Cerebellar nuclear complex (tissue), 1 donor: ENCODE measurements at places on chromosomes 6 and 20.

DNA sequence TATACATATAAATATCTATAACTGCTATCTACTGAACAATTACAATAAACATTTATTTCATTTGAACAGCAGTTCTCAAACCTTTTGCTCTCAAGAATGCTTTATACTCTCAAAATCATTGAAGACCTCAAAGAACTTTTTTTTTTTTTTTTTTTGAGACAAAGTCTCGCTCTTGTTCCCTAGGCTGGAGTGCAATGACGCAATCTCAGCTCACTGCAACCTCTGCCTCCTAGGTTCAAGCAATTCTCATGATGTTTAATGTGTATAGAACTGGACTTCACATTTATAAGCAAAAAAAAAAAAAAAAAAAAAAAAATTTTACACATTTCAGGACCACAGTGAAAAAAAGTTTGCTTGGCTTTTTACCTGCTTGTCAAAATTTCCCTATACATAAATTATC is 11.7 kb downstream of the UBE2V1 start:
- no peak for DNase-seq

- DNase-seq: no peak
Measured at GRCh38 chr6:2209226-2209809, 36.1 kb downstream of the GMDS start.

DNA sequence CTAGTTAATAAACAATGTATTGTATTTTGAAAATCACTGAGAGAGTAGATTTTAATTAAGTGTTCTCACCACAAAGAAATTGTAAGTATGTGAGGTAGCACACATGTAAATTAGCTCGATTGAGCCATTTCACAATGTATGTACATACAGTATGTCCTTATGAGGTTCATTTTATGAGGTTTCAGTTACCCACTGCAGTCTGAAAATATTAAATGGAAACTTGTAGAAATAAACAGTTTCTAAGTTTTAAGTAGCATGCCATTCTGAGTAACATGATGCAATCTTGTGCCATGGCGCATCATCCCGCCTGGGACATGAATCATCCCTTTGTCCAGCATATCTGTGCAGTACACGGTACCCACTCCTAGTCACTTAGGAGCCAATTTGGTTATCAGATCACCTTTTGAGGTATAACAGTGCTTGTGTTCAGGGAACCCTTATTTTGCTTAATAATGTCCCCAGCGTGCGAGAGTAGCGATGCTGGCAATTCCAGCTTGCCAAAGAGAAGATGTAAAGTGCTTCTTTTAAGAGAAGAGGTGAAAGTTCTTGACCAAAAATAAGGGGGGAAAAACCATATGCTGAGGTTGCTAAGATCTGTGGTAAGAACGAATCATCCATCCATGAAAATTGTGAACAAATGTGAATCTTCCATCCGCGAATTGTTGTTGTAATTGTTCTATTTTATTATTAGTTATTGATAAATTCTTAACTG is 64.7 kb downstream of the KCNS1 start:
- no peak for DNase-seq

- DNase-seq: no peak
Measured at GRCh38 chr6:621931-622330, 35.0 kb downstream of the HUS1B start.

DNA sequence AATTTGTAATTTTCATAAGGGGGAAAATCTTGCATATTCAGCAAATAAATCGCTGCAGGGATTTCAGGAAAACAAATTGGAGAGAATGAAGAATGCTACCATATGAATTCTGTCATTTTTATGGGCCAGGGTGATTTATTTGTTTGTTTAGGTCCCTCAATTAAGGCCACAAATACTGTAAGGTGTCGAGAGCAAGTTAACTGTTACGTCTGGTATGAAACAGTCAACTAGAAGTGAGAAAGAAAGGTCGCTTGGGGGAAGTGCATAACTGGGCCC is 166.9 kb upstream of the TSHZ2 start:
- no peak for DNase-seq

DNA sequence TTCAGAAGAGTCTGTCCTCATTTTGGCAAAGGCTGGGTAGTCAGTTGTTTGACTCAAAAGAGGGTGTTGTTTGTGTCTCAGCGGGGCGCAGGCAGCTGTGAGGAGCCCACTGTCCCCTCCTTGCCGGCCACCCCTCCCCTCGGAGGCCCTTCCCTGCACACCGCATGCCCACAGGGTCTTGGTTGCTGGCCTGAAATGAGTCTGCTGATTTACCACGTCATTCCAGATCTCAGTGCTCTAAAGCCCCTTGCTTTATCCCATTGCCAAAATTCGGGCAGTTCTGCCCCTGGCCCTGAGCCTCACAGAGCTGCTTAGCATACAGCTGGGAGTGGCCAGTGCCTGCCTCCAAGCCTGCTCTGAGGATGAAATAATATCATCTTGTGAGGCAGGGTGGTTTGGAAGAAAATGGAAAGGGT is 220.7 kb downstream of the UST start:
- no peak for DNase-seq

GRCh38 chr6:97129106-97129505 is 153.9 kb downstream of the MMS22L start:
- DNase-seq: no peak

GRCh38 chr6:3119040-3119723 is 671 bp downstream of the BPHL start:
- DNase-seq: no peak

DNA sequence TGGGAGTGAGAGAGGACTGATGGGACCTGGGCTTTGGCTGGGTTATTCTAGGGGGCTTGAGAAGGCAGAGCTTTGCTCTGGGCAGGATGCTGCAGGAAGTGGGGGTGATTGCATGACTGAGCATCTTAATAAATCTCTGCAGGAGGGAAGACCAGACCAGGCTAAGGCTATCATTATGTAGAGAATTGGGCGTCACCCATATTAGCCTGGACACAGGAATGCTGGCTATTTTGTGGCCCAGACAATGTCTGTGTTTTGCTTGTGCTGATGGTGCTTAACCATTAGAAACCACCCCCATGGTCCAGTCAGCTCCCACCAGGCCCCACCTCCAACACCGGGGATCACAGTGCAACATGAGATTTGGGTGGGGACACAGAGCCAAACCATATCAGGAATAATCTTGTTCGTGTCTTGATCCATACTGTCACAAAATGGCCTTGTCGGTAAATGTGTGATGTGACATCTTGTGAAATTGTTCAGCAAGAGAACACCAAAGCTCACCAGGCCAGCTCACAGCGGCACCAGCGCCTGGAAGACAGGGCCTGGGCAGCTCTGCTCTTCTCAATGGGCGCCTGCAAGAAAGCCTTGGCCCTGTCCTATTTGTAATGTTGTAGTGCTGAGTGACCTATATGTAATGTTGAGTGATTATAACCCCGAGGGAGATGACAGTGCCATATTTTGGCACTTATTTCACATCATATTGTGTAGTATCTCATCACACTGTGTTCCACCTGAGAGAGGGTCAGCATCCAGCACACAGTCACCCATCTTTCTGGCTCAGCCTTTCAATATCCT is 211.8 kb downstream of the QKI start:
- no peak for DNase-seq

DNA sequence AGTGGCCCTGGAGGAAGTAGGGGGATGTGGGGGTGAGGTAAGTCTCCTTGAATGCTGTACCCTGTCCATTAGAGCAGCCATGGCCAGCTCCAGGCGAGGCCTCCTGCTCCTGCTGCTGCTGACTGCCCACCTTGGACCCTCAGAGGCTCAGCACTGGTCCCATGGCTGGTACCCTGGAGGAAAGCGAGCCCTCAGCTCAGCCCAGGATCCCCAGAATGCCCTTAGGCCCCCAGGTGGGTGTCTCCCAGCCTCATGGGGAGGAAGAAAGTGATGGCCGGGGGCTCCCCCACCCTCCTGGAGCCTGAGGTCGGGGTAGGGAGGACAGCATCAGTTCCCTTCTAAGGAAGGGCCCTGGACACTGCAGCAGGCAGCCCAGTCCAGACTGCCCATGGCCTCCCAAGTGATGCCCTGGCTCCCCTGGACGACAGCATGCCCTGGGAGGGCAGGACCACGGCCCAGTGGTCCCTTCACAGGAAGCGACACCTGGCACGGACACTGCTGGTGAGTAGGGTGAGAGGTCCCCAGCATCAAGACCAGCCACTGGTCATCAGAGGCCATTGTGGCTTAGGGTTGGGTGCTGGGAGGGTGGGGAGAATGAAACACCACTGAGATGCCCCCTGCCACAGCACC is 1.0 kb downstream of the GNRH2 start:
- no peak for DNase-seq

- DNase-seq: no peak
Measured at GRCh38 chr6:43521836-43522235, 4.9 kb downstream of the POLR1C start.

- DNase-seq: no peak
Measured at GRCh38 chr6:113629256-113629655, 227.9 kb upstream of the MARCKS start.

- DNase-seq: no peak
Measured at GRCh38 chr6:11098004-11098403, 4.4 kb downstream of the SMIM13 start.

DNA sequence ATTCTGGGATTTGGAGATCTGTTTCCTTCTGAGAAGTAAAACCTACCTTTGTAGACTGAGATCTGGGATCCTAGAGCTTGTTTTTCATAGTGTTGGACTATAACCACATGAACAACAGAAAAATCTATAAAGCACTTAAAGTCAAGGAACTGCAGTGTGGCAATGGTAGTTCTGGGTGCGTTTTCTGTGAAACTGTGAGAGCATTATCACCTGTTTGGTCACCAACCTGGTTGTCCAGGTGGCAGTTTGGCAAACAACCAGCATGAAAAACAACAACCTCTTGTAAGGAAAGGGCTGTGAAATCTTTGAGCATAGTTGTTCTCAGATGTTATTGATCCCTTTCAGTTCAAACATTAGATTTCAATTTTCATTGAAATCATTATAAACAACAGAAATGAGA is 215.8 kb upstream of the CITED2 start:
- no peak for DNase-seq

- DNase-seq: no peak
Measured at GRCh38 chr6:40810171-40810570, 223.0 kb upstream of the LRFN2 start.

- no peak for DNase-seq
Measured at GRCh38 chr20:9467995-9468394, 46.4 kb upstream of the LAMP5 start.

DNA sequence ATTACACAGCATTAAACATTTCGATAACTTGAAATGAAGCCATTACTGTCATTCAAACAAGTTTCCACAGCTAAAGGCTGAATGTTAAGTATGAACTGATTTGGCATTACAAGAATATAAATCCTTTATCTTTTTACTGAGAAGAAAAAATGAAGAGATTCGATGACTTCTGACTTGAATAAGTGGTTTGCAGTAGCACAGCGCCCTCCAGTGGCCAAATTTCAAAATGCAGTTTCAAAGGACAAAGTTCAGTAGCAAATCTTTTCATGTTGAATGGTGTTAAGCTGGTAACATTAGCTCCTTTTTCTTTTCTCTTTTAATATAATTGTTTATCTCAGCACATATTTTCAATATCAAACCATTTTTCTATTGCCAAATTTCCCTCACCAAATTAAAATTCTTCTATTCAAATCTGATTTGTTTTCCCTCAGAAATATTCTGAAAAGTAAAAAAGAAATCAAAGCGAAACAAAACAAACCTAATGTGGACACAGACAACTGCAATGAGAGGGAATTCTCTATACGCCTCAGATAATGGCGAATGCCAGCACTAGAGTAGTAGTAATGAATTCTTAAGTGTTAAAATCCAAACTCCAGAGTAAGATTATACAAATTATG is 145.7 kb downstream of the BTBD9 start:
- peak; percentile 68 for DNase-seq

GRCh38 chr6:43495409-43495941 is 14.7 kb downstream of the LRRC73 start:
- DNase-seq: no peak

DNA sequence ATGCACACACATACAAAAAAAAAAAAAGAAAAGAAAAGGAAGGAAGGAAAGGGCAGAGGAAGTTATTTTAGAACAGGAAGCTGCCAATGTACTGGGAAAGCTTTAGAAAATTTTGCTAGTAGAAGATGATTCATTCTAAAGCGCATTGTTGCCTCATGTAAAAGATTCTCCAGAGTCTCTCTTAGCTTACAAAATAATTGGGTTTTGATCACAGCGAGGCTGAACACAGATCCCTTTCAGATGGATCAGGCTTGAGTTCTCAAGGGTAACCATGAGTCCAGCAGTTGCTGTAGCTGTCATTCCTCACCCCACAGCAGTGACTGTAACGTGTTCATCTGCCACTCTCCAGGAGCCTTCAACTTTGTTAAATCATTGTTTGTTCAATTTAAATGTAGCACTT is 81.9 kb downstream of the PHACTR2 start:
- no peak for DNase-seq

DNA sequence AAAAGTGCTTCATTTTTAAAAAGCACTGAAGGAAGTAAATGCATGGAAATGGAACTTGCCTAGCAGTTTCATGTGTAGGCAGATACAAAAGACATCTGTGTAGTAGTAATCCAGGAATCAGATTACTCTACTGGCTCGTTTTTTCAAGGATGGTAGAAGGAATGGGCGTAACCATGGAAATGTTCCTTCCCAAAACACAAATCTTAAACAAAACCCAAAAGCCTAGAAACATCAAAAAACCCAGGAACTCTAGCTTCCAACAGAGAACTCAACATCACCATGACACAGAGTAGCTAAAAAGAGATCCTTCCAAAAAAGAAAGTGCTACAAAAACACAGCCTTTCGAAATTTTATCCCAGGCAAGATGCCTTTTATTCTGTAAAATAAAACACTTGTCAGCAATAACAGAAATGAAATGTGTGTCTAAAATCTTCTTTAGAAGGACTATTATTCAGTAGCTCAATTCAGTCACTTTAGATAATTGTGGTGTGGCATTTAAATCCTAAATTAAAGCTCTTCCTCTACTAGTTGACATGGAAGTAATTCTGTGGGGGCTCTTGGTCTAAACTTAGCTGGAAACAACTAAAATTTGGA is 81.7 kb downstream of the FAM217A start:
- DNase-seq: no peak

DNA sequence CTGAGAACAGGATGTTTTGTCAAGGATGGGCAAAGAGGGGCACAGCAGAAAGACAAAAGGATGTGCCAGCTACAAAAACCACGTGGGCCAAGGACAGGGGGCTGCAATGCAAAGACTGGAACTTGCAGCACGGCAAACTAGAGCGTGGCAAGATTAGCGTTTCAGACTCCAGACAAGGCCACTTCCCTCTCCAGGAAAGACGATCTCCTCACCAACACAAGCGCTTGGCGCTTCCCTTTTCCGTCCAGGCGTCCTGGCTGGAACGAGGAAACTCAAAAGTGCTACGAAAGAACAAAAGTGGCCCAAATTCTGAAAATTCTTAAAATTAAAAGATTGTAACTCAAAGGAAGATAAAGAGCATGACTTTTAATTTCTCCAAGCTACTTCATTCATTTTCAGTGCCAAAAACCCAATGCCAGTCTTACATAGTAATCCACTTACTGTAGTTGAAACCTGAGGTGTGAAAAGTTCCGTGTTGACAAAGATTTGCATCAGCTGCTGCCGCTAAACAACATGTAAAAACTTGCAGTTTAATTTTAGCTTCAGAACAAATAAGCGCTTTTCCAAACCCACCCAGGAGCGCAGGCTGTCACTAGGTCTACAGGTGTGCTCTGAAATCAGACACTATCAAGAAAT is 207.1 kb upstream of the RREB1 start:
- DNase-seq: no peak
